ENCODE measurements at places on chromosomes 1 and 21. TPM values are rescaled to one million over a fixed set of nuclear protein-coding genes. Genes with fewer than 3 reads are reported as not detected.

DNA sequence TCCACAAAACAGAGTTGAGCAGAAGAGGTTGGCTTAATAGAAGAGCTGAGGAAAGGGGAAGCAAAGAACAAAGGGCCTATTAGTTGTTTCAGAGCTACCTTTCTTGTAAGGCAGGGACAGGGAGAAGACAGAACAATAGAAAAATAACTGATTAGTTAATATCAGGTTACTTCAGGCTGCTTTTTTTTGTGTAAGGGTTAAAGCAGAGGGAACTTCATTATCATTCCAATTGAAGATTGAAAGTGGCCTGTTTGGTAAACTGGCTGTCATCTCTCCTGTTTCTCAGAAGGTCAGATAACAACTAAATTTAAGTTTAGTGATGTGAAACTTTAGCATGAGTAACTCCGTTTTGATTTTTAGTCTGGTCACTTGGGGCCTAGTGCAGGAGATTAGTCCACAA, 22.3 kb downstream of the CDC42 start:
- peaks cover 71% of the 10 kb centered on the region for H3K4me1 ChIP-seq
- peaks cover 20% of the 10 kb centered on the region for H3K36me3 ChIP-seq
- no peaks in the 10 kb centered on the region for H3K27me3 ChIP-seq
- no peak overlapping the region for H3K4me3 ChIP-seq
- peak overlapping the region; percentile 6 for H3K27ac ChIP-seq

DNA sequence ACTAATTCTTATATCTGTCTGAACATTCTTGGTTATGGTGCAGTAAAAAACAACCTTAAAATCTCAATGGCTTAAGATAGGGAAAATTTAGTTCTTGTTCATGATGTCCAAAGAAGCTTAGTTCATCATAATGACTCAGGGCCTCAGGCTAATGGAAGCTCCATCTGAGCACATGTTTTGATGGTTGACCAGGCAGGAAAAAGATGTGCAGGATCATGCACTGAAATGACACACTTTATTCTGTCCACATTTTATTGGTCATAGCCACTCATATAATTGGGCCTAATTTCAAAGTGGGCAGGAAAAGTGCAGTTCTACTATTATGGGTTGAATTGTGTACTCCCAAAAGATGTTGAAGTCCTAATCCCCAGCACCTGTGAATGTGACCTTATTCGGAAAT, 198.2 kb downstream of the CENPF start:
- no peaks in the 10 kb centered on the region for H3K36me3 ChIP-seq
- H3K4me1 ChIP-seq, result no peaks in the 10 kb centered on the region
- H3K4me3 ChIP-seq, result no peak overlapping the region
- DNase-seq, result no peak
- H3K27ac ChIP-seq, result no peak overlapping the region
- H3K27me3 ChIP-seq, result no peaks in the 10 kb centered on the region

Gene PLPP3
- total RNA-seq, result 36.8 TPM

DNA sequence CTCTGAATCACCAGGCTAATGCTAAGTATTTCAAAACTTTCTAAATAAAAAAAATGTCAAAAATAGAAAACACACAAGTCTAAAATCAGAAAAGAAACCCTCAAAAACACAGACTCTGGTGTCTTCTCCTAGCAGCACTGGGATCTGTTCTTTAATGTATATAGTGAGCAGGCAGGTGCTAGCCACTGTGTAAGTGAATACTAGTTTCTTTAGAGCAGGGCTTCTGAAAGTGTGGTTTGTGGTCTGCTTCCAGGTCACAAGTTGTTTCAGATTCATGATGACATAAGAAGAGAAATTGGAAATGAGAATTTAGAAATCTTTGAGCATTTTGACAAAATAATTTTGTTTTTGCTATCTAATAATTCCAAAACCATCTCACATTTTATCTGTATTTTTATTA, 763.1 kb downstream of the USP25 start:
- H3K36me3 ChIP-seq, result no peaks in the 10 kb centered on the region
- no peak overlapping the region for H3K27ac ChIP-seq
- no peaks in the 10 kb centered on the region for H3K27me3 ChIP-seq
- no peak for DNase-seq
- H3K4me3 ChIP-seq, result no peak overlapping the region

Gene TSACC
- total RNA-seq, result 0.84 TPM

Measured in psoas muscle (tissue), 8 donors.